ENCODE measurements at places on chromosomes 3 and 15.

DNA sequence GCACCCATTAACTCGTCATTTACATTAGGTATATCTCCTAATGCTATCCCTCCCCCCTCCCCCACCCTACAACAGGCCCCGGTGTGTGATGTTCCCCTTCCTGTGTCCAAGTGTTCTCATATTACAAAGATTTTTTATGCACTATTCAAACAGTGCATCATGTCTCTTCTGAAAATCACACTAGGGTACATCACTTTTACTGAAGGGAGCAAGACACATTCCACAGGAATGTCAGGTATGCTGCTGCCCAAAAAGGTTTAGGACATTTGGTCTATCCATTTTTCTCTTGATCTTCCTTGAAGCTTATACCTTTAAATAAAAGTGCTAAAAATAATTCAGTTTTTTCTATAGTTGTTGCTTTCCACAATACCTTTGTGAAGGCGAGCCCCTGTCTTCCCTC lies 9.2 kb upstream of the EPHA3 start:
- no peak for DNase-seq

DNA sequence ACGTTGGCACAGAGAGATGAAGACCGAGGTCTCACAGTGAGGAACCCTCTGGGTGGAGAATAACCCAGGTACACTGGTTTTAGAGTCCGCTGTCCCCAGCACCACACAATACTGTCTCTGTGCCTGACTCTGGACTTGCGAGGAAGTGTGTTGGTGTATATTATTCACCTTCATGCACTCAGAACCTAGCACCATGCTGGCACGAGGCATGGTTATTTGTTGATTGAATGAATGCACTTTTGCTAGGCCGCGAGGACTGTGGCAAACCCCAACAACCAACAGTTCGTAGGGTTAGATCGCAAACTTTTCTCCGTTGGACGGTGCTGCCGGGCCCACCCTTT lies 484 bp upstream of the C3orf52 start:
- DNase-seq: no peak

DNA sequence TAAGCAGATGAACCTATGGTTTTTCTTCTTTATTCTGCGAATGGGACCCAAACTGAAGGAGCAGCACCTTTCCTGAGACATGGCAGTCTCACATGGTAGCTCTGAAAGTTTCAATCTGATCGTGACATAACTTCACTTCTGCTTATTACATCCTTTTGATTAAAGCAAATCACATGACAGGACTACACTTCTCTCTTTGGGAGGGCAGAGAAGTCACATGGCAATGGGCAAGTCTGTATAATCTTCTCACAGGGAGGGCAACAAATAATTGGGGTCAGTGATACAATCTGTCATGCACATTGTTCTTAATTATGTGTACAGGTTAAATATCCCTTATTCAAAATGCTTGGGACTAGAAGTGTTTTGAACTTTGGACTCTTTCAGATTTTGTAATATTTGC lies 21.6 kb downstream of the NCBP2 start:
- DNase-seq: no peak

- no peak for DNase-seq
These were observed 57.1 kb upstream of the TLE3 start for GRCh38 chr15:70154718-70155347.

DNA sequence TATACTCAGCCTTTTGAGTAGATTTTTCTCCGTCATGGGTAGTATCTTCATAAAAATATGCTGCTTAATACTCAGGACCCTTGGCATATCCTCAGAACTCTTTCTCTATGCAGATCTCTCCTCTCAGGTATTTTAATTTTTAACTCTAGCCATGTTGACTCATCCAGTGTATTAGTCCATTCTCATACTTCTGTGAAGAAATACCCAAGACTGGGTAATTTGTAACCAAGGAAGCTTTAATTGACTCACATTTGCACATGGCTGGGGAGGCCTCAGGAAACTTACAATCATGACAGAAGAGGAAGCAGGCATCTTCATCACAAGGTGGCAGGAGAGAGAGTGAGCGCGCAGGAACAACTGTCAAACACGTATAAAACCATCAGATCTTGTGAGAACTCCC lies 129.3 kb upstream of the CD96 start:
- DNase-seq: no peak

DNA sequence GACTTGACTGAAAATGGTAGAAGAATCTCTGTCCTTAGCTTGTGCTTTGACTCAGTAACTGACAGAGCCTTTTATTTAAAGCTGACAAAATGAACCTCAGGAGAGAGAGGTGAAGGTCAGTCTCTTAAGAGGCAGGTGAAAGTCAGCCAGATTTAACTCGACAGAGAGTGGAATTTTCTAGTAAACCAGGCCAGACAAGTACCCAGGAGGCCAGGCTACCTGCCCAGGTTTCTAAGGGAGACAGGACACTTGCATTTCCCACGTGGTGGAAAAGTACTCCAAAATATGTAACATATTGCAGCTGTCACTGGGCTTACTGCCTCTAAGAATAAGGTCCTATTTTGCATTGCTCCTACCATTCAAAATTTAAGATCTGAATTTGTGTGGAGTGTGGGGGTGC lies 167.9 kb downstream of the FMN1 start:
- DNase-seq: no peak

DNA sequence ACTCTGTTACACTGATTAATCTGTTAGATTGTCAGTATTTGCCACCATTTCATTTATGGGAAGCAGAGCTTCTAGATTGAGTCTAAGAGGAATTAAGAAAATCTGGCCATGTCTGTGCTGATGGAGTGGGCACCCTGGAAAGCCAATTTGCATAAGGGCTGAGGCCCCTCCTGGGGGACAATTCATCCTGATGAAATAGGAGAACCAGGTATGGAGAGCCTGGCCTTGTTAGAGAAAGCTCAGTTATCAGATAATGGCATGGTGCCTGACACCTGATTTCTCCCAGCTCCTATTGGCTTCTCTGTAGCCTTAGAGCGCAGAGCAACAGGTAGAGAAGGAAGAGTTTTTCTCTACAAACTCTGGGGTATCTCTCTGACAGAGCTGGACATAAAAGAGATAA lies 114.2 kb downstream of the EBLN2 start:
- no peak for DNase-seq

GRCh38 chr15:85702321-85703101 lies 92.2 kb downstream of the KLHL25 start:
- DNase-seq: peak; percentile 31

GRCh38 chr3:196513697-196514349 lies 1.3 kb downstream of the SMCO1 start:
- DNase-seq: no peak

DNA sequence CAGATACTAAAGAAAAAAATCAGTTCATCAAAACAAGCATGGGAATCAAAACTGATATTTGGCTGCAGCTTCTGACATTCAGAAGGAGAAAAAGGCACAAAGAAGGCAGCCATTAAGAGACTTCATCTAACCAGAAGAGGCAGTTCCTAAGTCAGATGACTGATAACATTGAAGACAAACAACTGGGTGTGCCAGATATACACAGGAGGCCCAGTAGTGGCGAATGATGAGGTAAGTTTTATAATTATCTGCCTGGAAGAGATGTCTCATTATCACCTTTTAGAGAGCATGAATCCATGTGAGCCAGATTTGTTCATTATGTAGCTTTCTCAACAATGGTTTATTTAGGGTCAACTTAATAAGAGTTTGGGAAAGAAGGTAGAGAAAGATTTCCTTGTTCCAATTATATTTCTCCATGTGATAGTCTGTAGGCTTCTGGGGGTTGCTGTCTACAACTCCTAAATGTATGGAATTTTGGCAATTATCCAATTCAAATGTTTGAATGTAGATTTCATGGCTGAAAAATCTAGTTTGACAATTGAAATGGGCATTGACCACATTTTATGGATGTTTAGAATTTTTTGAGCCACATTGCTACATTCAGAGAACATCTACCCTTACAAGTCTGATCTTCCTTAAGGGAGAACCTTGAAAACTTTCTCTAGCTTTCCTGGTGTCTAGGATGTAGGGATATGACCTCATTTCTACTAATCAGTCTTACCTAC lies 50.4 kb upstream of the RASGRF1 start:
- no peak for DNase-seq

DNA sequence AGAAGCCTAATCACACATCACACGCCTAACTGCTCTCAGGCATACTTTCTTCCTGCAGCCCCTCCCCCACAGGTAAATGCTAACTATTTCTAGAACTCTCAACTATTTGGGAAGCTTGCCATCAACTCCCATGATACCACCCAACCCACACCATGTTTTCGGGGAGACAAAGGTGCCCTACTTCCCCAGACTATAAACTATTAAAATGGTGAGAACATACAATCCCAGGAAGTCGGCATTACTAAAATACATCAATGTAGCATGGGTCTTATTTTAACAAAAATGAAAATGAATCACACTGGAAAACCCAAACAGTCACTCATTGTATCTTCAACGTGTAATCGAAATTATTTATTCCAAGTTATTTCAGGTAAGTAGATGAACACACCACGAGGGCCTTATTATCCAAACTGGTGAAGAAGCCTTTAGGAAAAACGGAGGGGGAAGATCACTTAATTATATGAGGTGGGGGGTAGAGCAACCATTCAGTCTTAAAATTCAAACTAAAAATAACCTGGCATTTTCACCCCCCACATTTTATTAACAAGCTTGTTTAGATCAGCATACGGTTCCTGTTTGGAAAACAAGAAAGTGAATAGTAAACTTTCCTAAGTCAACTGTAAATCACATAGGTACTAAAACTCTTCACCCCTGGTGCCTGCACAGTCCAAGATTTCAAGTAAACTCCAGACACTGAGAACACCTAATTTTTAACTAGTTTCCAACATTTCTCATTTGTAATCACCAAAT lies 1.9 kb downstream of the TBL1XR1 start:
- DNase-seq: no peak

DNA sequence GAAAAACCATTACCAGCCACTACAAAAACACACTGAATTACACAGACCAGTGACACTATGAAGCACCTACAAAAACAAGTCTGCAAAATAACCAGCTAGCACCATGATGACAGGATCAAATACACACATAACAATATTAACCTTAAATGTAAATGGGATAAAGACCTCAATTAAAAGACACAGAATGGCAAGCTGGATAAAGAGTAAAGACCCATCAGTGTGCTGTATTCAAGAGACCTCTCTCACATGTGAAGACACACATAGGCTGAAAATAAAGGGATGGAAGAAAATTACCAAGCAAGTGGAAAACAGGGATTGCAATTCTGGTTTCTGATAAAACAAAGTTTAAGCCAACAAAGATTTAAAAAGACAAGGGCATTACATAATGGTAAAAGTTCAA lies 482.7 kb upstream of the MCTP2 start:
- no peak for DNase-seq

DNA sequence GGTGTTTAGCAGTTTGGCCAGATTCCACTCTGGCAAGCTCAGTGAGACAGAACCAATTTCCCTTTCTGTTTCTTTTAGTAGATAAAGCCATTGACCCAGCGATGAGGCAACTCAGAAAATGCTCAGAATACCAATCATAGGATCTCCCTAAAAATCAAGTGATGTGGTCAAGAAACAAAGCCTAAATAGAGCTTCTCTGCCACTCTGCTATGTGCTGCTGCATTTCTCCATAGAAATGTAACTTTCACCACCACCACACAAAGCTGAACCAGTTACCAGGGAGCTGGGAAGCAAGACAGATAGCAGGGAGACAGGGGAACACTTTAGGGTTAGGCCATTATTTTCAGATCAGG lies 109.8 kb downstream of the RPL22L1 start:
- DNase-seq: no peak

- no peak for DNase-seq
These were observed 119.1 kb downstream of the ATG7 start for GRCh38 chr3:11391174-11391879.

DNA sequence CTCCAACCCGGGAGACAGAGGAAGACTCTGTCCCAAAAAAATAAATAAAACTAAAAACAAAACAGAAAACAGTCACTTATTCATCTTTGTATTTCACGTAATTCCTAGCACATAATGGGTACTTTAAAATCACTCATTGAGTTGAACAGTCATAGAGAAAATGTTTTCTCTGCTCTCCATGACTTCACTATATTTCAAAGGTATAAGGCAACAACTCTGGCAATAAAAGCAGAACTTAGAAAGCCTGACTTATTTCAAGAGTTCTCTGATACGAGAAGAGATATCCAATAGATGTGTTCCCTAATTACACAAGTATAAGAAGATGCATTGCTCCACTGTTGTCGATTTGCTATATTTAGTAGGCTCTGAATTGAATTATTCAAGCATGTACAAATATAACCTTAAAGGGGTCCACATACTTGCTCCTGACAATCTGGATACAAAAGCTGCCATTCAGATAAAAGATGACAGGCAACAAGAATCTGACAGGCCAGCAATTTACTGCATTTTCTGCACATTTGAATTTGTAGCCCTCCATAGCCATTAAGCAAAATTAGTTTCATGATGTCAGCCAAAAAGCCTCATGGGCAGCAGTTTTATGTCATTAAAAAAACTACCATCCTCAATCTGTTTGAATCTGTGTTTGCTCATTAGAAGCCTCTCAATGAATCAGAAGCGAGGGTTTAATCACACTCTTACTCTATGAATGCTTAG lies 47.9 kb downstream of the PEAK1 start:
- no peak for DNase-seq

GRCh38 chr15:90036806-90037510 lies 35.8 kb downstream of the ZNF710 start:
- no peak for DNase-seq

DNA sequence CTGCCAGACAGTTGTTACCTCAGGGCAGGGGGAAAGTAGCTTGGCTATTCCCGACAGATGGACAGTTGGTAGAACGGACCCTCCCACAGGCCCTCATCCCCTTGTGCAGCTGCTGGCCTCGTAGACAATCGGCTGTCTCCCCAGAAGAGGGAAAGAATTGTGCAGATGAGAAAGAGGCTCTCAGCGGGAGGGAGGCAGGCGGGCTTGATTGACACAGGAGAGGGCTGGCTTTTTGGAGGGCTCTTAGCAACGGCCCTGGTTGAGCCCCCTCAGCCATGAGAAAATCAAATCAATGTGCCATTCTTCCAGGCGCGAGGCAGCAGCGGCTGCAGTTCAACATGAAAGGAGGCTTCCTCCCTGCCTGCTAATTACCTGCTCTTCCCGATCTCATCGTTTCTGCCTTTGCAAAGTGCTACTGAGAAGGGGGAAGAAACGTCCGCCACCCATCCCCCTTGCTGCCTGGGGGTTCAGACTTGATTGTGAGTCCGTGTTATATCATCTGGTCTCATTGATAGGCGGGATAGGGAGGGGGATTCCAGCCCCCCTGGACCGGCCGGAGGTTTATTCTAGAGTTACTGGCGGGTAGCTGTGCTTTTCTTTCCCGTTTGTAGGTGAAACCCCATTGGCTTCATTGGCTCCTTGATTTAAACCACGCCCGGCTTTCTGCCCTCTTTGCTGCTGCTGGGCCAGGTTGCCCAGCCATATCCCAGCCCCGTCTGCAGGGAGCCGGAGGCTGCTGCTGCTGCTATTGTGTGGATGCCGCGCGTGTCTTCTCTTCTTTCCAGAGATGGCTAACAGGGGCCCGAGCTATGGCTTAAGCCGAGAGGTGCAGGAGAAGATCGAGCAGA lies at the start of gene TAGLN3:
TSS of gene TAGLN3 (plus strand) at position 287 of the 848 bp plus-strand sequence. CDS start at position 788, 501 bp downstream.
- DNase-seq: no peak

GRCh38 chr15:68504681-68505170 lies 72.8 kb upstream of the ITGA11 start:
- no peak for DNase-seq
